Metanephros (tissue), 2 donors: ENCODE measurements at places on chromosomes 4 and X. TPM values are rescaled to one million over a fixed set of nuclear protein-coding genes. Genes with fewer than 3 reads are reported as not detected.

Gene CAPN6
- 38.8 TPM for total RNA-seq

Gene TMPRSS11A
- total RNA-seq: not detected

Gene PABPC4L
- total RNA-seq: 10.8 TPM

Gene KDR
- total RNA-seq: 67.2 TPM

Gene CTAG1A
- total RNA-seq: not detected

Gene WDR13
- total RNA-seq: 115 TPM

Gene MCF2
- 1.2 TPM for total RNA-seq

Gene CXorf65
- total RNA-seq: 0.23 TPM

Gene SOX3
- not detected for total RNA-seq

Gene PQBP1
- total RNA-seq: 36.7 TPM

Gene PAGE4
- total RNA-seq: not detected

Gene FGF16
- total RNA-seq: 0.12 TPM

Gene ERCC6L
- total RNA-seq: 1.2 TPM

Gene F9
- total RNA-seq: not detected

Gene UCP1
- total RNA-seq: not detected

Gene PLAC8
- 8.3 TPM for total RNA-seq

Gene CENPVL1
- total RNA-seq: 0.18 TPM

Gene ARSD
- total RNA-seq: 73.9 TPM

Gene APLN
- total RNA-seq: 2.8 TPM

Gene FAM184B
- 1.6 TPM for total RNA-seq

Gene FAM241A
- 1.3 TPM for total RNA-seq

Gene UGT2B17
- not detected for total RNA-seq

Gene HERC3
- 28.8 TPM for total RNA-seq

Gene MBTPS2
- total RNA-seq: 16.9 TPM

Gene GABRA4
- 0.12 TPM for total RNA-seq

Gene ZXDA
- 12.7 TPM for total RNA-seq

Gene ITGB1BP2
- 16.9 TPM for total RNA-seq

Gene LDB2
- total RNA-seq: 225 TPM

Gene ARAP2
- 17.4 TPM for total RNA-seq

Gene HAUS3
- total RNA-seq: 17.2 TPM

Gene PLXNA3
- total RNA-seq: 28.7 TPM

Gene ETDA
- total RNA-seq: not detected
